Neural crest cell (in vitro differentiated cells): ENCODE measurements at places on chromosomes 3 and 15. TPM values are rescaled to one million over a fixed set of nuclear protein-coding genes. Genes with fewer than 3 reads are reported as not detected.

CPN2 gene
- total RNA-seq = not detected in 2 replicates

SPCS1 gene
- total RNA-seq = 101 and 109 TPM in 2 replicates

RASGRF1 gene
- total RNA-seq = 0.16 and 0.55 TPM in 2 replicates

- H3K4me3 ChIP-seq = no peak overlapping the region
- no peak for DNase-seq
- H3K27me3 ChIP-seq = peaks cover 21% of the 10 kb centered on the region
- no peak overlapping the region for H3K27ac ChIP-seq
- no peaks in the 10 kb centered on the region for H3K4me1 ChIP-seq
- H3K36me3 ChIP-seq = no peaks in the 10 kb centered on the region
These were observed 35.9 kb downstream of the CEMIP start for GRCh38 chr15:80815106-80815505.

- no peaks in the 10 kb centered on the region for H3K27me3 ChIP-seq
- H3K27ac ChIP-seq = no peak overlapping the region
- H3K36me3 ChIP-seq = no peaks in the 10 kb centered on the region
- H3K4me1 ChIP-seq = peaks cover 4% of the 10 kb centered on the region
These were observed 6.5 kb upstream of the CILP start for GRCh38 chr15:65217526-65218482.

- no peak for DNase-seq
- H3K4me3 ChIP-seq = no peak overlapping the region
- no peaks in the 10 kb centered on the region for H3K36me3 ChIP-seq
- no peak overlapping the region for H3K27ac ChIP-seq
- H3K4me1 ChIP-seq = peaks cover 8% of the 10 kb centered on the region
These were observed 56.9 kb upstream of the PDZRN3 start for GRCh38 chr3:73681610-73682009.

DNA sequence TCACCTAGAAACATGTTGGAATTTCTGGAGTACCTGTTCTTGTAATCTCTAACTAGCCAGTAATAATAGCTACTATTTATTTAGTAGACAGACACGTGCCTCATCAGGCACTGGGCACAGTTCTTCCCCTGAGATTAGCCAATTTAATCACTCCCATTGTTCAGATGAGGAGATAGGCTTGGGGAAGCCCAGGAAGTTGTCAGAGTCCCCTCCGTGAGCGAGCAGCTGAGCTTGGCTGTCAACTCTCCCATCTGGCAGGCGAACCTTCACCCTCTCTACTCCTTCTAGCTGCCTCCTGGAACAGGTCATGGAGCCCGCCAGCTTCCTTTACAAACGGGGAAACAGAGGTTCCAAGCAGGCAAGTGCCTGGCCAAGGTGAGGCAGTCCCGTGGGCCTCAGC, 31.1 kb upstream of the FGD5 start:
- H3K36me3 ChIP-seq = no peaks in the 10 kb centered on the region
- no peak overlapping the region for H3K4me3 ChIP-seq
- no peak for DNase-seq
- peaks cover 4% of the 10 kb centered on the region for H3K4me1 ChIP-seq

DNA sequence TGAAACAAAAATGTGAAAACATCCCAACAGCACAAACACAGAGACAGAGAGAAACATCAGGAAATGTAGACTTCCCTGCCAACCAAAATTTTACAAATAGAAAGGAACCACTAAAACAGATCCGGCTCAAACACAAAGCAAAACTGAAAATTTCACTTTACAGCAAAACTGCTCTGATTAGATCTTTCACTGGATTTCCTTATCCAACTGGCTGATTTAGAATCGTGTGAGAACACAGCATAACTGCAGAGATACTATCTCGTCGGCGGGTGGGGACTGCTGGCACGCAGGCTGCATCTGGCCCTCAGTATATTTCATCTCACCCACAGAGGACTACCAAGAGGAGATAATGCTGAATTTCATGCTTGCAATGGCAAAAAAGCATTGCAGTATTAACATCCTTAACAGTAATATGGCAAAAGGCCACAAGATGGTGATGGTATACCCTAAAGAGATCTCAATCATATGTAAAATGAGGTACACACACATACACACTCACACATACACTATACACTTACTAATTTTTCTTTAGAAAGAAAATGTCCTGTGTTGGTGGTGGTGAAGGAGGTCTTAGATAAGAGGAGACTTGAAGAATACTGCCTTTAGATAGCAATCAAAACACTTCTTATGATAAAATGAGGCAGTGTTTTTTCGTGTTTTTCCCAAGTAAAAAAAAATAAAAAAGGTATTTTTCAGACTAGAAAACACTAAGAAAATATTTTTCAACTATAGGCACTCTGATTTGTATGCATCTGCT, 10.6 kb upstream of the LEO1 start:
- H3K4me1 ChIP-seq = peaks cover 4% of the 10 kb centered on the region

DNA sequence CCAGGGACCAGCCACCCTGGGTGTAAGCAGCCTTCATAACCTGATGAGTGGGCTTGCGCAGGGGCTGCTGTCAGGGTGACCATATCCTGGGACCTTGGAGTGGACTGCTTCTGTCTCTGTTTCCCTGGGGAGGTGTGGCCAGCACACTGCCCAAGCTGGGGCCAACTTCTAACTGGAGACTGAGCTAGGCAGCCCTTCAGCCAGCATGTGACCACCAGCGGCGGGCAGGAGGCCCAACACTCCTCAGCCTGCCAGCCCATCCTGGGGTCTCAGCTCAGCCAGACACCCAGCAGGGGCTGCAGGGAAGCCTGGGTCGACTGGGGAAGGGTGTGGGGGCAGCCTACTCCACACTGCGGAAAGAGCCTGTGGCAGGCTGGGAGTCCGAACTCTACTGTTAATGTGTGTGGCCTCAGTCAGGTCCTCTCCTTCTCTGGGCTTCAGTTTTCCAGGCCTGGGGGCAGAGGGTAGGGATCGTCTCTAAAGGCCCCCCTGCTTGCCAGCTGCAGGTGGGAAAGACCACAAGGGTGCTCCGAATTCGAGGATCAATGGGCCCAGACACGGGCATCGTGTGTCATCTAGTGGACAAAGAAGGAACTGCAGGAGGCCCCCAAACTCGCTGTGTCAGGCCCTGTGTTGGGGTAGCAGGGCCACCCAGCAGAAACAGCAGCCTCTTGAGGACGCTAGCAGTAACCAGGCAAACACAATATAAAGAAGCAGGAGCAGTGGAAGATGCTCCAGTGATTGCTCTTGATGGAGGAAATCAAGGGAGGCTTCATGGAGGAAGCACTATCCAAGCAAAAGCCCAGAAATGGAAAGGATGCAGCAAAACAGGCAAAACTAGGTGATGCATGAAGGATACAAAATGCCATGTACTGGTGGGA, 2.0 kb upstream of the SEMA3G start:
- peaks cover 19% of the 10 kb centered on the region for H3K4me1 ChIP-seq
- no peak overlapping the region for H3K27ac ChIP-seq
- no peaks in the 10 kb centered on the region for H3K36me3 ChIP-seq
- peak overlapping the region; percentile 50 for H3K4me3 ChIP-seq
- peak; percentile 86 for DNase-seq

DNA sequence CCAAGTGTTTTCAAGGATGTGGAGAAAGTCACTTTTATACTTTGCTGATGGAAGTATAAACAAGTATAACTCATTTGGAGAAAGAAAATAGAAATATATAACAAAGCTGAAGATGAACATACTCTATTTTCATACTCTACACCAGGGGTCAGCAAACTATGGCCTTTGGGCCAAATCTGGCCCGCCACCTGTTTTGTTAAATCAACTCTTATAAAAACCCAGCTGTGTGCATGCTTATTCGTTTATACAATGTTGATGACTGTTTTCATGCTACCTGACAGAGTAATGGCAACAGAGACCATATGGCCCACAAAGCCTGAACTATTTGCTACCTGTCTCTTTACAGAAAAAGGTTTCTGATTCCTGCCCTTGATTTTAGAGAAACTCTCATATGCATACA, 124.0 kb downstream of the NR1D2 start:
- no peak for DNase-seq
- no peak overlapping the region for H3K4me3 ChIP-seq
- H3K4me1 ChIP-seq = no peaks in the 10 kb centered on the region
- H3K27ac ChIP-seq = no peak overlapping the region
- H3K27me3 ChIP-seq = no peaks in the 10 kb centered on the region

- H3K36me3 ChIP-seq = peaks cover 55% of the 10 kb centered on the region
- DNase-seq = no peak
- no peak overlapping the region for H3K4me3 ChIP-seq
- H3K27me3 ChIP-seq = no peaks in the 10 kb centered on the region
- H3K4me1 ChIP-seq = peaks cover 16% of the 10 kb centered on the region
- H3K27ac ChIP-seq = no peak overlapping the region
These were observed 33.2 kb downstream of the OXNAD1 start for GRCh38 chr3:16297997-16298885.

DNA sequence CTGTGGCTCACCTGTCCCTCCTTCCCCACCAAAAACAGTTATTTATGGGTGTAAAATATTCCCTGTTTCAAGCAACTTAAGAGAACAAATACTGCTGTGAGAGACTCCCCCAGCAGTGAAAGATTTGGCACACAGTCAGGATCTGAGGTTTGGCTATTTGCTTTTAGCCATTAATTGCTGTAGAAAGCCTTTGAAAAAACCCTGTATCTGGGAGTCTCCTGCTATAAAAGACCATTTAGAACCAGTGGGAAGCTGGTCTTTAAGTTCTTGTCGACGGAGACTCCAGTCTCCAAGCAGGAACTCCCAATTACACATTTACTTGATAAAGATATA, 55.1 kb upstream of the PCSK6 start:
- no peak overlapping the region for H3K27ac ChIP-seq
- no peaks in the 10 kb centered on the region for H3K36me3 ChIP-seq
- H3K4me1 ChIP-seq = no peaks in the 10 kb centered on the region

DNA sequence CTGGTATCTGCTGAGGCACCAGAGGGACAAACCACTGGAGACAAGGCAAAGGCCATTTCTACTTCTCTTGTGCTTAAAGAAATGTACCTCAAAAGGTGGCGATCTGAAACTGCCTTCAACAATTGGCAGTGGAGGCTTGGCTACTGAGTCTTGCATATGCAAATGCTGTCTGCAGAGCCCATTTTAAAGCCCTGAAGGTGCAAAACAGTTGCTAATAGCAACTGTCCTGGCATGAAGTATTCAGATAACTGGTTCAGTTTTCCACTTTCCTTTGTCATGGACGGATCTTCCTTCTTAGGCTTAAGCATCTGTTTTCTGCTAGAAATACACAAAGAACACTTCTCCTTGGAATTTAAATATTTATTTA, 71.4 kb upstream of the PSMD6 start:
- peaks cover 24% of the 10 kb centered on the region for H3K4me1 ChIP-seq
- H3K27ac ChIP-seq = no peak overlapping the region
- DNase-seq = no peak
